ENCODE measurements at places on chromosomes 6 and 20.

DNA sequence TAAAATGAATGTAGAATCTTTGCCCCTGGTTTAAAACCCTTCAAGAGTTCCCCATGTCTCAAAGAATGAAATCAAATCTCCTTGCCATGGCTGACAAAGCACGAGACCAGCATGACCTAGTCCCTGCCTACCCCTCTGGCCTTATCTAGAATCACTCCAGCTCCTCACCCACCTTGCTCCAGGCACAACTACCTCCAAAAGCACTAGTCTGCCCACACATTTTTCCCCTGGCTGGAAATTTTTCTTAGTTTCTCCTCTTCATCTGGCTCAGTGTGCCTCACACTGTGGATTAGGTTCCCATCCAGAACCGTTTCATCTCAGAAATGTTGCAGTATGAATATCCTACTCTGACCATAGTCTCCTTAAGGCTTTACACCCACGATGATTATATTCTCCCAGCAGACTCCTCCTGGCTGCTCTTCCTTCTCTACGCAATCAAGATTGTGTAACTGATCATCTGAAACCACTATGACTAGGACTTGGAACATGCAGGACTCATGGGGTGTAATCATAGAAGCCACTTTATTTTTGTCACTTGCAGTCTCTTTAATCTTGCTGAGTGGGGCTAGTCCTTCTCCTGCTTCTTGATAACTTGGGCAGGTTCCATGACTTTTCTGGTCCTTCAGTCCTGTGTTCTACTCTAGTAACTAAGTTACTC lies 7.8 kb upstream of the MRS2 start:
- peak; percentile 56 for DNase-seq

DNA sequence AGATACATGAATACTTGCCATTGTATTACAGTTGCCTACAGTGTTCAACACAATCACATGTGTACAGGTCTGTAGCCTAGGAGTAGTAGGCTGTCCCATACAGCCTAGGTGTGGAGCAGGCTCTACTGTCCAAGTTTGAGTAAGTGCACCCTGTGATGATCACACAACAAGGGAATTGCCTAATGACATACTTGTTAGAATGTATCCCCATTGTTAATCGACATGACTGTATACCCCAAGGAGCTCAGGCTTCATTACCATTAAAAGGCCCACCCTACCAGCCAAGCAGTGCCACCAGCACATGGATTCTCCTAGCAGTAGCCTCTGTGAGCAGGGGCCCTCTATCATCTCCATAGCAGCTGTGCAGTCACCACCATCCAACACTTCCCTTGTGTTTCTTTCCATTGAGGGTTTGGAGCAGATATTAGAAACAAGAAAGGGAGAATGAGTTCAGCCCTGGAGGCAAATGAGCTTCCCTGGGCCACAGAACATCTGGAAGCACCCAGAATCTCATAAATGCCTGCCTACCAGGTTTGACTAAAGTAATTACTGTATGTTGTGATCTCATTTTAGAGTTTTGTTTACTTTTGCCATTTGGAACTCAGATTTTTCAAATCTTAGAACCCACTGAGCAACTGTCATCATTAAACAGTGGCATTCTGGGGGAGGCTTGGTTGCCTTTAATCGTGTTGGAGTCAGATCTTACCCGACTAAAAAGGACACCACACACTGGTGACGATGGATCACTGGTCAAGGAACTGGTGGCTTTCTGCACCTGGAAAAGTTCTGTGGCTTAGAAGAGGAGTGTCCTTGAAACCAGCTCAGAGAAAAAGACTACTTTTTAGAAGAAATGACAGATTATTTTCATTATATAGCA lies 104.9 kb downstream of the TULP4 start:
- DNase-seq: peak; percentile 5

DNA sequence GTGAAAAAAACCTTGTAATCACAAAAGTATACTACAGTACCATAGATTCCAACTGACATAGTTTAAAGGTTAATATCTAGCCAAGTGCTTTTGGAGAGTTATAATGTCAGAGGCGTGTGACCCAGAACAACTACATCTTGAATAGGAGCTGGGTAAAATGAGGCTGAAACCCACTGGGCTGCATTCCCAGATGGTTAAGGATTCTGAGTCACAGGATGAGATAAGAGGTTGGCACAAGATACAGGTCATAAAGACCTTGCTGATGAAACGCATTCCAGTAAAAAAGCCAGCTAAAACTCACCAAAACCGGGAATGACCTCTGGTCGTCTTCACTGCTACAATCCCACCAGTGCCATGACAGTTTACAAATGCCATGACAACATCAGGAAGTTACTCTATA lies 22.4 kb upstream of the KIAA0408 start:
- peak; percentile 53 for DNase-seq

DNA sequence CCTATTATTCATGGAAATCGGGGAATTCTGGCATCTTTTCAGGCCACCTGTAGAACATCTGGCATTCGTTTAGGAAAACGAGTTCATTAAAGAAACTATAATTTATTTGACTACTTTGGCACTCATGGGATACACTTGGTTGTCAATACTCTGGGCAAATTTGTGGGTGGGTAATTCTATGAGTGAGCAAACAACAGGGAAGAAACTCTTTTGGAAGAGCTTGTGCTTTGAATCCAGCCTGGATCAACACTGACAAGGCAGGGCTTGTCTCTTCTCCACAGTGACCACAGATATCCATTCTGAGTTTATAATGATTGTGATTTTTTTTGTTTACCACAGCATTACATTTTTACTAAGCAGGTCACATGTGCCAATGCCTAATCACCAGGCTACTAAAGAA lies 394.7 kb downstream of the THBS2 start:
- DNase-seq: no peak

DNA sequence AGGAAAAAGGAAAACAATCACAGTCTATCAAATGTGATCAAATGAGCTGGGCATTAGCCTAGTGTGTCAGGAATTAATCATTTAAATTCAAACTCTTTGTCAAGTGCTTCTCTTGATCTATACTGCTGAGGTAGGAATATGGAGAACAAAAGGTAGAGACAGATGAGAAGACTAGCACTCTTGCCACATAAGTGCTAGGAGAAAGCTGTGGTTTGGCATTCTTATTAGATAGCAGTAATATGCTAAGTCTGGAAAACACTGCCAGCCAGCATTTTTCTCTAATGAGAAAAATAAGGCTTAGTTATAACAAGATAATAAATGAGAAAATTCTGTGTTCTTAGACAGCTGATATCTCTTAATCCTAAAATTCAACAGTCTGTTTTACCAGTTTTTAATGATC lies 38.9 kb downstream of the ORC3 start:
- DNase-seq: peak; percentile 2

DNA sequence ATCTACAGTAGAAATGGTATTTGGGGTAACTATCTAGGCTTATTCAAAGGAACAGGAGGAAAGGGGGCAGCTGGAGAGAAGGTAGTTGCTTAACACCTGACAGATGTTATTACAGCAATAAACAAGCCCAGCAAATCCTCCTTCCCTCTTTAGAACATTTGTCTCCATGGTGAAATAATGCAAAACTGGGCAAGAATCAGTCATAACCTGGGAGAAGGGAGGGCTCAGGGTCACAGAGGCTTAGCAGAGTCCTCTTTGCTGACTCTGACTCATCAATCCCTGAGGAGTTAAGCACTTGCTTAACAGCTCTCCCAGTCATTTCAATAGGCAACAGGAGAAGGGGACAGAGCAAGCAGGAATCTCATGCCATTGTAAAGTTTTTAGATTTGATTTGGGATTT lies 230.3 kb downstream of the IBTK start:
- peak; percentile 87 for DNase-seq
